ENCODE measurements at places on chromosomes 11 and 22. TPM values are rescaled to one million over a fixed set of nuclear protein-coding genes. Genes with fewer than 3 reads are reported as not detected.

GRCh38 chr11:14359501-14360031, 583 bp upstream of the RRAS2 start:
- peak; percentile 31 for DNase-seq

GGT5 gene
- total RNA-seq: 0.10 TPM

LUZP2 gene
- not detected for total RNA-seq

CTTN gene
- total RNA-seq: 329 TPM

A4GALT gene
- total RNA-seq: 36.6 TPM

All from HT-29 (cell line).